ENCODE measurements at places on chromosomes 6 and 20. TPM values are rescaled to one million over a fixed set of nuclear protein-coding genes. Genes with fewer than 3 reads are reported as not detected.

DNA sequence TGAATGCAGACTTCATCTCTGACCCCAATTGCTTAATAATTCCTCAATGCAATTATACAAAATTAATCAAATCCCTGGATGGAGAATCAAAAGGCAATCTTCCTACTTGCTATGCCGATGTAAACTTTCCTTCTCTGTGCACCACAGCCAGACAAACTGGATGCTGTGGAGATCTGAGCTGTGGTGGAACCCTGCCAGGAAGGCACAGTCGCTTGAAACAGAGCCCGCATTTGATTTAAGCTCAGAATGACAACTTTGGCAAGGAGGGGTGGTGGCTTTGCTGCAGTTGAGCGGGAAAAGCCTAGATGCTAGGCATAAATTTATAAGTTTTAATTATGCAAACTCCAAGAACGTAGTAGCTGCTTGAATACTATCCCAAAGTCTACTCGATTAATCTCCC lies 190.8 kb downstream of the MTFR2 start:
- H3K27ac ChIP-seq, result no peak overlapping the region
- no peaks in the 10 kb centered on the region for H3K27me3 ChIP-seq
- H3K4me3 ChIP-seq, result no peak overlapping the region
- no peak for DNase-seq
- peaks cover 29% of the 10 kb centered on the region for H3K4me1 ChIP-seq

- H3K27me3 ChIP-seq, result no peaks in the 10 kb centered on the region
- H3K4me3 ChIP-seq, result peak overlapping the region; percentile 91
- peak; percentile 73 for DNase-seq
- H3K27ac ChIP-seq, result peak overlapping the region; percentile 67
These were observed 591 bp downstream of the IBTK start for GRCh38 chr6:82246802-82247504.

- DNase-seq, result no peak
- H3K27ac ChIP-seq, result no peak overlapping the region
- no peaks in the 10 kb centered on the region for H3K36me3 ChIP-seq
- no peaks in the 10 kb centered on the region for H3K4me1 ChIP-seq
- no peak overlapping the region for H3K4me3 ChIP-seq
- no peaks in the 10 kb centered on the region for H3K27me3 ChIP-seq
These were observed 202.4 kb downstream of the LY86 start for GRCh38 chr6:6790891-6791290.

DNA sequence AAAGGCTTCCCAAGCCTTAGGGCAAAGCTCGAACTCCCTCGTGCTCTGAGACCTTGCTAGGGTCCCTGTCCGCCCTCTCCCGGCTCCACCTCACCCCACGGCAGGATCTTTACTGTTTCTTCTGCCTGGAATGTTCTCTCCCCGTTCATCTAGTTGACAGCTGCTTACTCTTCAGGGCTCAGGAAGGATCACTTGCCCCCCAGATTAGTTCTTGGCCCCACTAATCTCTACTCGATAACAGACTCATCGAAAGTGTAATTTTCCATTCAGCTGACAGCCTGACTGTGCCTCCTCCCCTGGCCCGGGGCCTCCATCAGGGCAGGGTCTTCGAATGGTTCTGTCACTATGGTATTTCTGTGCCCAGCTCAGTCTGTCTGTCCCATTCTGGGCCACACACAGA lies 3.1 kb downstream of the MAP1LC3A start:
- no peak overlapping the region for H3K4me3 ChIP-seq
- no peak overlapping the region for H3K27ac ChIP-seq
- no peaks in the 10 kb centered on the region for H3K27me3 ChIP-seq
- H3K36me3 ChIP-seq, result no peaks in the 10 kb centered on the region

MEI4 gene
- total RNA-seq, result not detected

Data from endothelial cell of umbilical vein (primary cell).